ENCODE measurements at places on chromosomes 3 and 15. TPM values are rescaled to one million over a fixed set of nuclear protein-coding genes. Genes with fewer than 3 reads are reported as not detected.

Gene A4GNT
- total RNA-seq = not detected

Gene SPESP1
- 3.4 TPM for total RNA-seq

Gene APEH
- 74.1 TPM for total RNA-seq

Gene NRROS
- total RNA-seq = 6.2 TPM

Gene RLBP1
- not detected for total RNA-seq

Gene CYP1A1
- total RNA-seq = not detected

GRCh38 chr3:121819236-121819635 lies 15.6 kb downstream of the IQCB1 start:
- DNase-seq = no peak

GRCh38 chr3:169404520-169404890 lies 259.0 kb downstream of the MECOM start:
- no peak for DNase-seq

DNA sequence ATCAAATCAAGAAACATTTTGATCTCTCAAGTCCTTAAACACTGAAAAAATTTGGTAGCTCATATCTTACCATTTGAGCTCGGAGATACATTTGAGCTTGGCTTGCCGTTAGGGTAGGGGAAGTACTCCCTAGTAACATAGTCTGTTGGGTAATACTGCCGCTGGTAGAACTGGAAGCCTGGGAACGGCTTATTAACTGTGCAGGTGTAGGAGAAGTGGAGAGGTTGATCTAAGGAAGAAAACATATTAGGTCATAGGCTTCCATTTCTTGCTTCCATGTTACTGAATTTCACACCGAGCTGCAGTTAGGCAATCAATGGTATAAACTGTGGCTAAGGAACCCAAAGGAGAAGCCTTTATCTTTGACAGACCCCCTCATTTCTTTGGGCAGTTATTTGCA lies 32.5 kb downstream of the PHC3 start:
- DNase-seq = no peak

DNA sequence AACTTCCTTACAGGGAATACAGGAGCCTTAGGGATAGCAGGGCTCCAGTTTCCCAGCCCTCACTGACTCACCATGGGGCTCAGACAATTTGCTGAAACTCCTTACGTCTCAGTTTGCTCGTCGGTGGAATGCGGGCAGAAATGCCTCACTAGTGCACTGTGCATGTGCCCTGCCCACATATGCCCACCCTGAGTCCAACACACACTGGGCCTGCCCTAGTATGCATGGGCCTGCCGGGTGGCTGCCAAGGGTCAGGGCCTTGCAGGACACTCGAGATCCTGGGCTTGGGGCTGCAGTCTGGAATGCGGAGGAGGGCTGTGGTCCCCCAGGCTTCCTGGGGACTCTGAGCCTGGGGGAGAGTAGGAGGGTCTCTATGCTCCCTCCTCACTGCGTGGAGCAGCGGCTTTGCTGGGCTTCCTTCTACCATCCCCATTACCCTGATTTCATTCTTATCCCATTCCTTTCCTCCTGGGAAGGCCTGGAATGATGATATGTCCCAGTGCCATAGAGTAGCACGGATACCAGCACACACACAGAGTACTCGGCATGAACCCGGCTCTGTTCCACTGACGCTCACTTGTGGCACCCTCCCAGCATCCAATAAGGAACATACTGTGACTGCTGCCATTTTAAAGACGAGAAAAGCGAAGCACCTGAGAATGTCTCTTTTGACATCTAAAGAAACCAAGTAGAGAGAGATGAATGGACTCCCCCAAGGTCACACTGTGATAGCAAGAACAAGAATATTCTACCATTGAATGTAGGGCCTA lies 124.2 kb downstream of the ASB7 start:
- peak; percentile 64 for DNase-seq

- DNase-seq = no peak
Measured at GRCh38 chr3:99948467-99949089, 130.9 kb downstream of the CMSS1 start.

- DNase-seq = no peak
Measured at GRCh38 chr3:23574822-23575315, 230.9 kb upstream of the UBE2E1 start.

DNA sequence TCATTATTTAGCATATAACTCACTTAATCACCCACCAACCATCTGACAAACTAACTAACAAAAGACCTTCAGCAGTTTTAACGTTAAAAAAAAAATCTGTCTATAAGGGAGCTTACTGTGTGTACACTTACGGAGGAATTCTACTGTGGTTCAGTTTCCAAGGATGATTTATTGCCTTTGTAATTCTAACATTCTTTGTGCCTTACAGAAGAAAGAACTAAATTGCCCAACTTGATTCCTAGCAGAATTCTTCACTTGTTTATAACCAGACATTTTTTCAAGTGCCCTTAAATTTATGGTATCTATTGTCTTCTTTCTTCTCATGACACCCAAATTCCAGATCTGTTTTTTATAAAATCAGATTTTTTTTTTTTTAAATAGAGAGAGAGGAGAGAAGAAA lies 119.7 kb upstream of the IGSF10 start:
- DNase-seq = no peak

- no peak for DNase-seq
Measured at GRCh38 chr3:46092702-46093080, 65.4 kb upstream of the XCR1 start.

GRCh38 chr3:36814776-36815175 lies 50.4 kb upstream of the DCLK3 start:
- DNase-seq = no peak

- DNase-seq = no peak
Measured at GRCh38 chr3:29683018-29683993, 402.4 kb downstream of the RBMS3 start.

DNA sequence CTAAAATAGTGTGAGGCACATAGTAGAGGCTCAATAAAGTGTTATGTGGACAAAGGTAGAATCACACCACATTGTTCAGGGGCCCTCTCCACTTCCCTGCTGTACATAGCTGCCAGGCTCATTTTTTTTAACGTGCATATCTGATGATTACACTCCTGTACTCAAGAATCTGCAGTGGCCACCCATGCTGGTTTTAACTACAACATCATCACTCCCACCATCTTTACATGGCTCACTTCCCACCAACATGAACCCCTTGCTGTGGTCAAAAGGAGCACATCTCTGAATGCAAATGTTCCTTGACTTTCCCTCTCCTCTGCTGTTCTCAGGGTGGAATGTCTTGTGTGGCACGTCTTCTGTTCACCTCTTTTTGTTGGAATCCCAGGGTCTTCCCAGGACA lies 76.7 kb downstream of the FEM1B start:
- DNase-seq = no peak

Data from esophagus muscularis mucosa (tissue), 4 donors.